ENCODE measurements at places on chromosomes 6 and 20. TPM values are rescaled to one million over a fixed set of nuclear protein-coding genes. Genes with fewer than 3 reads are reported as not detected.

BNIP5 gene
- not detected for total RNA-seq

EFCAB8 gene
- total RNA-seq, result not detected

MMUT gene
- 28.7 TPM for total RNA-seq

POM121L2 gene
- not detected for total RNA-seq

MRPS26 gene
- 31.4 TPM for total RNA-seq

B3GALT4 gene
- total RNA-seq, result 12.5 TPM

MUC22 gene
- total RNA-seq, result not detected

PSORS1C1 gene
- total RNA-seq, result 0.29 TPM

ZNF311 gene
- 1.8 TPM for total RNA-seq

VGLL2 gene
- total RNA-seq, result not detected

LMBRD1 gene
- total RNA-seq, result 23.0 TPM

DEFB119 gene
- total RNA-seq, result not detected

HMGCLL1 gene
- 1.3 TPM for total RNA-seq

GLP1R gene
- total RNA-seq, result not detected

MYH7B gene
- total RNA-seq, result 0.15 TPM

HLA-DQB1 gene
- not detected for total RNA-seq

DYNLT1 gene
- total RNA-seq, result 103 TPM

COL20A1 gene
- total RNA-seq, result under 0.01 TPM

OXT gene
- total RNA-seq, result not detected

CYB5R4 gene
- 5.0 TPM for total RNA-seq

SLC17A1 gene
- total RNA-seq, result not detected

Data from smooth muscle cell of trachea (primary cell).